Vagina (tissue), 2 donors: ENCODE measurements at places on chromosomes 4 and X. TPM values are rescaled to one million over a fixed set of nuclear protein-coding genes. Genes with fewer than 3 reads are reported as not detected.

The ASB12 gene
- not detected for total RNA-seq

The HSFX3 gene
- not detected for total RNA-seq

The DMRTC1 gene
- 2.2 TPM for total RNA-seq

The GPC4 gene
- total RNA-seq = 7.6 TPM

GRCh38 chr4:138953961-138954371, 61.6 kb upstream of the NOCT start:
- peak overlapping the region; percentile 24 for H3K27ac ChIP-seq
- no peak overlapping the region for H3K4me3 ChIP-seq
- no peaks in the 10 kb centered on the region for H3K4me1 ChIP-seq
- H3K27me3 ChIP-seq = no peaks in the 10 kb centered on the region

- no peak for DNase-seq
- H3K4me3 ChIP-seq = no peak overlapping the region
- no peaks in the 10 kb centered on the region for H3K36me3 ChIP-seq
Measured at GRCh38 chrX:103883533-103883932, 51.5 kb upstream of the RAB9B start.

GRCh38 chr4:159126716-159127115, 23.8 kb downstream of the RAPGEF2 start:
- peaks cover 13% of the 10 kb centered on the region for H3K4me1 ChIP-seq
- no peak overlapping the region for H3K4me3 ChIP-seq
- DNase-seq = no peak
- no peaks in the 10 kb centered on the region for H3K36me3 ChIP-seq
- H3K27ac ChIP-seq = no peak overlapping the region
- H3K27me3 ChIP-seq = no peaks in the 10 kb centered on the region

- no peak overlapping the region for H3K27ac ChIP-seq
- no peak for DNase-seq
- H3K27me3 ChIP-seq = no peaks in the 10 kb centered on the region
- H3K4me3 ChIP-seq = no peak overlapping the region
- no peaks in the 10 kb centered on the region for H3K4me1 ChIP-seq
Measured at GRCh38 chrX:152024710-152025109, 50.2 kb upstream of the GABRE start.

GRCh38 chr4:114279711-114280110, 300.3 kb upstream of the ARSJ start:
- no peak for DNase-seq
- H3K36me3 ChIP-seq = no peaks in the 10 kb centered on the region
- no peak overlapping the region for H3K27ac ChIP-seq
- no peaks in the 10 kb centered on the region for H3K27me3 ChIP-seq
- H3K4me3 ChIP-seq = no peak overlapping the region

GRCh38 chr4:45094684-45095083, 368.3 kb upstream of the GNPDA2 start:
- H3K36me3 ChIP-seq = no peaks in the 10 kb centered on the region
- H3K27me3 ChIP-seq = no peaks in the 10 kb centered on the region
- no peaks in the 10 kb centered on the region for H3K4me1 ChIP-seq
- no peak for DNase-seq
- no peak overlapping the region for H3K4me3 ChIP-seq

DNA sequence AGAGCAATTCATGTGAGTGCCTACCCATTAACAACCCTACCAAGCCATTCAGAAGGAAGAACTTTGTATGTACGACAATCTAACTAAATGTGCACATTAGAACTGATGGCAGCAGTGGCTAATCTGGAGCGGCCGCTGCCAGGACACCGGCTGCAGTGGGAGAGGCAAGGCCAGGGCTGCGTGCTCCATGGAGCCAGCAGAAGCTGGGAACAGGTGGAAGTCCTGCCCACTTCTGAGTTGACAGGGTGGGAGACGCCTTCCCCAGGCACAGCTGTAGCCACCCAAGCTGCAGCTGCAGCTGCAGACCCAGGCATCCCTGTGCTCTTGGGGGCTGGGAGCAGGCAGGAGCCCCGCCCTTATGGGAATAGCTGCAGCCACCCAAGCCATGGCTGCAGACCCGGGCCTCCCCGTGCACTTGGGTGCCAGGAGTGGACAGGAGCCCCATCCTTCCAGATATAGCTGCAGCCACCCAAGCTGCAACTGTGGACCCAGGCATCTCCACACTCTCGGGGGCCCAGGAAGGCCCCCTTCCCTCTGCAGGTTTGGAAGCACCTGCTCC, 79.1 kb upstream of the DDX60 start:
- no peak overlapping the region for H3K27ac ChIP-seq
- H3K4me1 ChIP-seq = no peaks in the 10 kb centered on the region
- peaks cover 19% of the 10 kb centered on the region for H3K36me3 ChIP-seq
- H3K4me3 ChIP-seq = no peak overlapping the region

DNA sequence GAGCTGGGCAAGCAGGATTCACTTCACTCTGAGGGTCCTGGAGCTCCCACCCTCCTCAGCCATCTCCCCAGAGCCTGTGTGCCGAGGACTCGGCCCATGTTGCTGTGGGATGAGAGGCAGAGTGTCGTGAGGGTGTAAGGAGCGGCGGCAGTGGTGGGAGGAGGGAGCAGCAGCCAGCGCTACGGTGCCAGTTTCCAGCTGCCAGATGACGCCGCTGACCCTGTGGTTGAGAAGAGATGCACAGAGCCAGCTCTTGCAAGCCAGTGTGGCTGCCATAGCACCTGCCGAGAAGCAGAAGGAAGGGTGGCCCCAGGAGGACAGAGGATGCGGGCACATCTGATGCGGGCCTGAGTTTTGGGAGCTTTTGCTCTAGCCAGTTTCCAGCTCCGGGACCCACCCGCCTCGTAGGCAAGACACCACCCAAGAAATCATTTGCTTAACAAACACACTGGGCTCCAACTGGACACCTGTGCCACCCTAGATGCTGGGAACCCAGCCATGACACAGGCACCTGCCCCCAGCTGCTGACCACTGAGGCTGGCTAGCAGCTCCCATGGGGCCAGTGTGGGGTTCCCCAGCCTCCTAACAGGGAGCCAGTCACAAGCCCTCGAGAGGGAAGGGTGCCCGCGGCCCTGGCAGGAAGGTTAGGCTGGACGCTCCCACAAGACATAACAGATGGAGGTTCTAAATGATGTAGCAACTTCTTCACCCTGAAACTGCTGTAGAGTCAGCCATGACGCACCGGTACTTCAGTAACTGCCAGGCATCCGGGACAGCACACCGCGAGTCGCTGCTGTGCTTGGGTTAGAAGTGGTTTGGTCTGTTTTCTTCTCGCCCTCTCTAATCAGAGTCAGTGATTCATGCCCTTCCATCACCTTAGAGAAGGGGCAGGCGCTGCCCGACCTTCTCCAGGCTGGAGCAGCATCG, 8.9 kb downstream of the MSANTD1 start:
- H3K27ac ChIP-seq = no peak overlapping the region
- H3K27me3 ChIP-seq = no peaks in the 10 kb centered on the region
- no peak for DNase-seq

- no peaks in the 10 kb centered on the region for H3K36me3 ChIP-seq
- H3K27me3 ChIP-seq = no peaks in the 10 kb centered on the region
- no peaks in the 10 kb centered on the region for H3K4me1 ChIP-seq
Measured at GRCh38 chr4:117971403-117971802, 62.9 kb upstream of the NDST3 start.

DNA sequence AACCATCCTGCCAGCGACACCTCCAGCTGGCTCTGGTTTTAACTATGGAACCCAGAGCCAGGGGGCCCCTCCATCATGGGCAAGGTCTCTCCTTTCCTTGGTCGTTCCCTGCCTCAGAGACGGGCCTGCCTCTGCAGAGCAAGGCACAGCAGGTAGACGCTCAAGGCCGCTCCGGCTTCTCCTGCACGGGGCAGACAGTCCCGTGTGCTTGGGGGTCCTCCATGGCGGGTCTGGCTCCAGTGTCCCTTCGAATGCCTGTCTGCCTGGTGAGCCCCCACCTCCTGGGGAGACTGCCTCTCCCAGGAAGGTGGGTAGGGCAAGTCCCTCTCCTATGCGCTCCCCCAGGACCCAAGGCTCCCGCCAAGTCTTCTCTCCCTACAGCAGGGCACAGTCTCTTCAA, 71.5 kb downstream of the ACOX3 start:
- no peaks in the 10 kb centered on the region for H3K27me3 ChIP-seq
- no peak overlapping the region for H3K27ac ChIP-seq
- H3K4me3 ChIP-seq = no peak overlapping the region
- no peaks in the 10 kb centered on the region for H3K4me1 ChIP-seq
- peaks cover 20% of the 10 kb centered on the region for H3K36me3 ChIP-seq

DNA sequence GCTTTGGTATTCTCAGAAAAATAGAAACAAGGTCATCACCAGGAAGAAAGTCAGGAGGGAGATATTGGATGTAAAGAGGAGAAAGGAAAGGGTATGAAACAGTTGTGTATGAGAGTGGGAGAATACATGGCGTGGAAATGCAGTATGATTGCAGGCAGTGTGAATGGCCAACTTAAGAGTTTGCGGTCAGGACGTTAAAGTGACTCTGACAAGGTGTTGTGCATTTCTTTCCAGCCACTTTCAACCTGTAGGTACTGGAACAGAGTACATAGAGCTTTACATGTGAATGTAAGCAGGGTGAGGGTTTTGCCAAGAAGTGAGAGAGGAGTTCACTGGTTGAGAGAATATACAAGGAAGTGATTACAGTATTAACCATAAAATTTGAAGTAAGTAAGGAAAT, 15.7 kb downstream of the ATP10D start:
- H3K27me3 ChIP-seq = no peaks in the 10 kb centered on the region
- H3K27ac ChIP-seq = no peak overlapping the region
- no peaks in the 10 kb centered on the region for H3K36me3 ChIP-seq
- peaks cover 29% of the 10 kb centered on the region for H3K4me1 ChIP-seq
- no peak overlapping the region for H3K4me3 ChIP-seq
- no peak for DNase-seq

DNA sequence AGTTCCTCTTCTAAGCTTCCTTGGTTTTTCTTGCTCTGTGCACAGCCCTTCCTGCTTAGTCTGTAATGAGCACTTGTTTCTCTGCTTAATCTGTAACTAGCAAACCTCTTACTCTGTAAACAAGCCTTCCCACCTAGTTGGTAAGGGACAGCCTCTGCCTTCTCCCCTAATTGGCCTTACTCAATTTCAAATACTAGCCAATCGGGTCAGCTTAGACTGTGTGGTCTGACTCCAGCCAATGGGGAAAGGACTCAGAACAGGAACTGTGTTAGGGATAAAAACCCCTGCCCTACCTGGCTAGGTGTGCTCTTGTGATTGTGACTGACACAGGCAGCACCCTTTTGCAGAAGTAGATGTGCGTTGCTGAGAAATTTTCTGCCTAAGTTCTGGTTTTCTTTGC, 136.5 kb upstream of the AADAT start:
- no peak for DNase-seq
- H3K4me3 ChIP-seq = no peak overlapping the region
- H3K27me3 ChIP-seq = no peaks in the 10 kb centered on the region
- no peak overlapping the region for H3K27ac ChIP-seq
- peaks cover 5% of the 10 kb centered on the region for H3K4me1 ChIP-seq
- no peaks in the 10 kb centered on the region for H3K36me3 ChIP-seq

- no peaks in the 10 kb centered on the region for H3K36me3 ChIP-seq
- no peak overlapping the region for H3K4me3 ChIP-seq
- H3K27ac ChIP-seq = no peak overlapping the region
Measured at GRCh38 chr4:38360201-38360600, 303.8 kb upstream of the KLF3 start.

DNA sequence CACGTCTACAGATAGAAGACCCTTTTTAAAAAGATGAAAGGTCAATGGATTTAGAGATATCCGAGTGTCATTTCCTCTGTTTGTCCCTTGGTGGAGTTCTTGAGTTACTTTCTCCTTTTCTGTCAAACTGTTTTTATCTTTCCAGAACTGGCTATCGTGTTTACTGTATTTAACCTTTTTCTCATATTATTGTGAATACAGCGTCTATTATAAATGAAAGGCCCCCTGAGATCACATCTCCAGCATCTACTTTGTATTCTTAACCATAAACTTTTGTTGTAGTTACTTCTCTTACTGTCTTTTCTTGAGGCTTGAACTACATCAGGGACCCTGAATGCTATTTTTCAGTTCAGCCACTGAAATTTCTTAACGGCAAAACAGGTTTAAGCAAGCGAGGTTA, 4.0 kb upstream of the PCDH7 start:
- H3K4me3 ChIP-seq = no peak overlapping the region
- H3K36me3 ChIP-seq = no peaks in the 10 kb centered on the region
- no peak for DNase-seq
- no peak overlapping the region for H3K27ac ChIP-seq

DNA sequence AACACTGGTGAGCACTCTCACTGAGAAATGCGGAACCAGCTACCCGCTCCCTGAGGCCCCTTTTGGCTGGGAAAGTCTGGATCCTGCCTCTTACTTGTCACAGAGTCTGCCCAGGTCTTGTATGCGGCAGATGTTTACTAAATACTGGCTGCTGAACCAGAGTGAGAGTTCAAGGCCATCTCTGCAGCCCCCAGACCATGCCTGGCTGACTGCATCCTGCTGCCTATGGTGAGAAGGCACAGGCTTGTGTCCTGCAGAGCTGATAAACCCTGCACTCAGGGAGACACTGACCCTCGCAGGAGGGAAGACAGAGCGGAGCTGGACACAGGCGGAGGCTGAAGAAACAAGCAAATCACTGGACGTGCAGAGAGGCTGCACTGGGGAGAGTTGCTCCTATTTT, 46.5 kb downstream of the JAKMIP1 start:
- H3K27me3 ChIP-seq = no peaks in the 10 kb centered on the region
- H3K27ac ChIP-seq = no peak overlapping the region

GRCh38 chr4:856225-856901, 30.4 kb upstream of the CPLX1 start:
- no peaks in the 10 kb centered on the region for H3K4me1 ChIP-seq
- H3K27me3 ChIP-seq = no peaks in the 10 kb centered on the region
- peaks cover 47% of the 10 kb centered on the region for H3K36me3 ChIP-seq
- no peak for DNase-seq
- H3K4me3 ChIP-seq = no peak overlapping the region
- no peak overlapping the region for H3K27ac ChIP-seq

- H3K4me3 ChIP-seq = no peak overlapping the region
- no peak overlapping the region for H3K27ac ChIP-seq
- H3K27me3 ChIP-seq = no peaks in the 10 kb centered on the region
- H3K4me1 ChIP-seq = no peaks in the 10 kb centered on the region
- DNase-seq = no peak
Measured at GRCh38 chrX:37958525-37959211, 47.7 kb upstream of the SYTL5 start.

DNA sequence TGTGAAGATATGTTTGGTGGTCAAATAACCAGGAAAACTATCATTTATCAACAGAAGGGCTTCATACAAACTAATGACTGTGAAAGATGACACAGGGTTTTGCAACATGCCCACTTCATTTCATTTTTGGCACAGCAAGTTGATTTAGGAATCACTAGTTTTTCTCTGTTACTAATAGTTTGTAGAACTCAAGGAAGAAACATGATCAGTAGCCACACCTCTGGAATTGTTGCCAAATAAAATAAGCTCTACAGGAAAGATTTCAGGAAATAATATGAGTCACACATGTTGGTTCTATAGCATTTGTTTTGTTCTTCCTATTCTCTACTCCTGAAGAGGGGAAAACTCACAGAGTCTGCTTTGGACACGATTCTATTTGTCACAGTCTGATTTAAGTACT, 255.4 kb downstream of the TLL1 start:
- H3K36me3 ChIP-seq = no peaks in the 10 kb centered on the region
- no peaks in the 10 kb centered on the region for H3K27me3 ChIP-seq
- no peak for DNase-seq
- no peak overlapping the region for H3K4me3 ChIP-seq
- H3K27ac ChIP-seq = no peak overlapping the region
